ENCODE measurements at places on chromosomes 5 and 9.

DNA sequence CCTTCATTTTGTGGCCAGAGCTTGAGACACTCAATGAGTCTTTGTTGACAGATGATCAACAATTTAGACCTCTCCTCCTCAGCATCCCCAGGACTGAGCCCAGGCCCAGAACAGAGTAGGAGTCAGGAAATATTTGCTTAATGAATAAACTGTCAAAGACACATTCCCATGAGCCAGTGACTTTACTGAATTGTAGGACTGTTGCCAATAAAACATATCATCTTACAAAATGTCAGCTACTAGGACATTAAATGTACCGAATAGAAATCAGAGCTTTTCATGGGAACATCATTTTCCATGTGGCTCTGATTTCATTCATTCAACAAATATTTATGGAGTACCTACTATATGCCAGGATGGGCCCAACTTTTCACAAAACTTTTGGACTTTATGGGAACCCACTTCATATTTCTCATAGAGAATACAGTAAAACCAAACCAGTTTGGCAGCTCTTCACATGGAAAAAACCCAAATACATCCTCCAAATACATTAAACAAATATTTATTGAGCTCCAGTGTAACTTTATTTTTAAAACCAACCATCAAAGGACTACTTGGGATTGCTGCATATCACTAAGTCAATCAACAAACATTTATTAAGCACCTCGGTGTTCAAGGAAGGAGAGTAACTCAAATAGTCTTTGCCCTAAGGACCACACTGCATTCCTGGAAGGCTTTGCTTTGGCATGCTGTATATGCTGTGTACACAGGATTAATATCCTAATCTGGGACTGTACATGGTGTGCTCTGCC, 11.4 kb downstream of the VDAC1 start:
- DNase-seq = no peak

DNA sequence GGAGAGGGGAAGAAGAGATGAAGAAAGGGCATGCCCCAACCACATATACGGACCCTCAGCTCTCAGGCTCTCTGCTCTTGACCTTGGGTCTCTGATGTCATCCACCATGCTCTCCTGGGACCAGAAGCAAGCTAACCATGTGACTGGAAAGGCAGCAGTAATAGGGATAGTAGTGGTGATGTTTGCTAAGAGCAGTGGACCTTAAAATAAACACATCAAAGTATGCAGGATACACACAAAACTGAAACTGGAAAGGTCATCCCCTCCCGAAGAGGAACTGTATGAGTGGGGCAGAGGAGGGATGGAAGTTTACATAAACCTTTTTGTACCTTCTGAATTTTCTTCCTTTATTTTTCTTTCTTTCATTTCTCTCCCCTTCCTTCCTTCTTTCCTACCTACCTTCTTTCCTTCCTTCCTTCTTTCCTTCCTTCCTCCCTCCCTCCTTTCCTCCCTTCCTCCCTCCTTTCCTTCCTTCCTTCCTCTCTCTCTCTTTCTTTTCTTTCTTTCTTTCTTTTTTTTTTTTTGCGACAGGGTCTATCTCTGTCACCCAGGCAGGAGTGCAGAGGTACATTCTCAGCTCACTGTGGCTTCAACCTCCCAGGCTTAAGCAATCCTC, 8.1 kb upstream of the PTPN3 start:
- DNase-seq = no peak

GRCh38 chr5:8934455-8934854, 611.4 kb downstream of the SEMA5A start:
- DNase-seq = no peak

GRCh38 chr5:36215910-36216309, 25.8 kb downstream of the NADK2 start:
- DNase-seq = no peak

- DNase-seq = no peak
Measured at GRCh38 chr5:135846311-135846710, 11.8 kb downstream of the SLC25A48 start.

DNA sequence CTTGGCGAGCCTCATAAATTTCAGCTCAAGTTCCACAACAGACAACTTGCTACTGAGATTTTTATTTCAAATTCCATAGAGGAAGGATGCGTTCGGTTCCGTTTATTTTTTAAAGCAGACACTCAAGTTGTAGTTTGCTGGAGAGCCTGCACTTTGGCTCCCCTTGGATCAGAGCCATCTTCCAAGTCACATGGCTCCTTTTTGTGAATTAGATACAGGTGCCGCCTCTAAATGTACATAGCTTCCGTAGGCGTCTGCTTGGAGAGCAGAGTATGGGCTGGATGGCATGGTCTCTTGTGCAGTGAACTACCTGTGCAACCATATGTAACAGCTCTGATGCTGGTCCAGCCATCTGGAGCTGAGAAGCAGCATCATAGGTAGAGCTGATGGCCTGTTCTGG, 73.9 kb upstream of the WWC1 start:
- DNase-seq = no peak

DNA sequence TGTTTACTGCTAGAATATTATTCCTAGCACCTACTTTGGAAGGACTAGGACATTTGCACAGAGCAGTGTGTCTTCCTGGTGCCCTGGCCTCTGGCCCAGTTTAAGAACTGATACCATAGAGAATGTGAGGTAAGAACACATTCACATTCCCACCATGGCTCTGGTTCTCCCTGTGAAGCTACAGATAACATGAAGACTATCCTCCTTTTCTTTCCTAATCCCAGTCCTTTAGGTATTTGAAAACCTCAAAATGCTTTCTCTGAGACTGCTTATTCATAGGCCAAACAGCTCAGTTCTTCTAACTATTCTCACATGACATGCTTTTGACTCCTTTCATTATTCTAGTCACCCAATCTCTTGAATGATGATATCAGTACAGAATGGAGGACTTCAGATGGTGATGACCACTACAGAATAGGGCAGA, 11.9 kb downstream of the FAM219A start:
- DNase-seq = no peak

DNA sequence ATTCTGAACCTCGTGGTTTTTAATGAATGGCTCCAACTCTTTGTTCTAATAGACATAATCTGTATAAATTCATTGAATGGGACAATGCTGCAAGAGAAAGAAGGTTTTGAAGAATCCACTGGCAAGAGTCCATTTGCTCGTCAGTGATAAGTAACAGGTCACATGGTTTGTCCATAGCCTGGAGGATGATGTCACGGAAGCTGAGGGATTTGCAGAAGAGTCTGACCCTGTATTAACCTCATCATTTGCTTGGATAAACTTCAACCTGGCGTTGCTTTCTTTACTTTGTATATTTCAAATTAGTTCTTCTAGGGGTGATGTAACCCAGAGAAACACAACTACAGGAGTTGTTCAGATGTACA, 197.4 kb downstream of the GAS1 start:
- no peak for DNase-seq
